ENCODE measurements at places on chromosomes 6 and 20.

GRCh38 chr6:134451529-134451928 is 133.6 kb upstream of the SGK1 start:
- DNase-seq, result no peak

- no peak for DNase-seq
Measured at GRCh38 chr6:12769556-12770256, 53.1 kb downstream of the PHACTR1 start.

GRCh38 chr6:161128680-161129196 is 137.2 kb downstream of the MAP3K4 start:
- peak; percentile 4 for DNase-seq

DNA sequence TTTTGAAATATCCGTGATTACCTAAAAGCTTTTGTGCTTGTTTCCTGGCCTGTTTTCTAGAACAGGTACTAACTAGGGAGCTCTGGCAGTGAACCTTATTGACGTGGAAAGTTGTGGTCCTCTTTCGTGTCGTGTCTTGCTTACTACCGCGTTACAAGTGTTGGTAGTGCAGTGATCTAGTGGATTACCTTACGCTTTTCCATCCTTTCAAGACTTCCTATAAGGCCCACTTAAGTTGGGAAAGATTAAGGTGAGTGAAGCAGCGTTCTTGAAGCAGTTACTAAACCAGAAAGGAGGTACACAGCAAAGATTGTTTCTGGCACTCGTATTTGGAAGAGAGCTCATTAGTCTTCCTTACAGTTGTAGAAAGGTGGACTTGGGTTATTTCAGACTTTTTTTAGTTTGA is 1.9 kb downstream of the PNRC1 start:
- no peak for DNase-seq

GRCh38 chr6:35468980-35469750 is 964 bp downstream of the RPL10A start:
- DNase-seq, result no peak

Data from stimulated activated CD4-positive, alpha-beta T cell treated with anti-CD3 and anti-CD28 coated beads, Interleukin-1b, Interleukin-23, amount 100 ng/mL, for 4 hours (primary cell).